Activated T-cell treated with anti-CD3 and anti-CD28 coated beads for 48 hours (primary cell): ENCODE measurements at places on chromosomes 12 and 14.

- no peak for DNase-seq
Observed at GRCh38 chr12:41514907-41515306, 326.8 kb downstream of the PDZRN4 start.

DNA sequence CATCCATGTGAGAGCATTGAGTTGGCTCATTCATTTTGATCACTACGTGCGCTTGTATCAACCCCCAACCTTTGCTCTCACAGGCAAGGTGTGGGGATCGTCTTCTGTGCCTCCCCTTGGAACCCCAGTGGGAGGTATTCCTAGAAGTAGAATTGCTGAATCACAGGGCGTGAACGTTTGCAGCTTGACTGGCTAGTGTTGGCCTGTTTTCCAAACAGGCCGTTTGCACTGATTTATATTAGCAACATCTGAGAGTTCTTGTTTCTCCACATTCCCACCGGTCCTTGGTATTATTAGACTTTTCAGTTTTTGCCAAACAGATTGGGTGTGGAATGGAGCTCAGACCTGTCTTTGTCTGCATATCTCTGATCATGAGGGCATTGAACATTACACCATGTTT is 288.6 kb upstream of the PWP1 start:
- no peak for DNase-seq

GRCh38 chr12:50790081-50790480 is 26.2 kb downstream of the ATF1 start:
- DNase-seq = no peak

DNA sequence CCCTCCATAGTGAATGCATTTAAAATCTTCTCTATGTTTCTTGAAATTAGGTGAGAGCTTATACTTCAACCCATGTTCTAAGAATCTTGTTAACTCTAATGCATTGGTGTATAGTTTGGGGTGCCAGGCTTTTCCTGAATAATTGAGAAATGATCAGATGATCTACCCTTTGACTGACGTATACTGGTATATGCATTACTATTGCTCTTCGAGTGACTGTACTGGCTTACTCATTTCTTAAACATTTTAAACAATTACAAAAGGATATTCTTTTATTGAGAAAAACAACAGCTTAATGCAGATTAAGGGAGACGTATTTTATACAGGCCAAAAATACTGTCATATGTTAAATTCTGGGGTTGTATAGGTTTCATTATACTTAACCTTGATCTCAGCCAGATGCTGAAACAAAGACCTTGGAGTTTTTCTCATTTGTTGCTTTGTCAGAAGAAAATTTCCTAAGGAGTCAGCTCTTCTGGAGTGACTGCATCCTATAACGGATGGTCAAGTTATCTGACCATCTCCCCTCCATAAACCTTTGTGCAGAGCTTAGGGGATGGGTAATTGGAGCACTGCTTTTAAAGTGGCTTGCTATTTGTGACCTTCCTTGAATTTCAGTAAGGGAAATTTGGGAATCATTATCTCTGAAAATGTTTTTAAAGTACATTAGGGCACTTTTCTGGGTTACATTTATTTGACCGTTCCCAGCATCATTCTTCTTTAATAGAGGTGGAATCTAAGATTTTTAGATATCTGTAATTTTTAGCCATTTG is 507.6 kb downstream of the PCNX1 start:
- DNase-seq = no peak

DNA sequence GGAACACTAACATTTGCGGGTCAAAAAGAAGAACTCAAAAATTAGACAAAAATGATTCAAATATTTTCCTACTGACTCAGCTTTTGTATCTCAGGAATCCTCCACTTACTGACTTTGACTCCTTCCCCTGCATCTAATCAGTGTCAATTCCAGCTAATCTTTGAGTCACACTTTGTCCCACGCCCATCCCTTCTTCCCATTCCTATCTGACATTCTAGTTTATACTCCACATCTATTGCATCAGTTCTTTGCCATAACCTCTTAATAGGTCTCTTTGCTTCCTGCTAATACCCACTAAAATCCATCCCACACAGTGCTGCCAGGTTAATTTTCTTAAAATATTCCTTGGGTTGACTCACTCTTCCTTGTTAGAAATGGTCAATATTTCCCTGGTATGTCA is 19.1 kb downstream of the BBS10 start:
- DNase-seq = no peak
